T-helper 1 cell (primary cell): ENCODE measurements at places on chromosomes 2 and 18.

DNA sequence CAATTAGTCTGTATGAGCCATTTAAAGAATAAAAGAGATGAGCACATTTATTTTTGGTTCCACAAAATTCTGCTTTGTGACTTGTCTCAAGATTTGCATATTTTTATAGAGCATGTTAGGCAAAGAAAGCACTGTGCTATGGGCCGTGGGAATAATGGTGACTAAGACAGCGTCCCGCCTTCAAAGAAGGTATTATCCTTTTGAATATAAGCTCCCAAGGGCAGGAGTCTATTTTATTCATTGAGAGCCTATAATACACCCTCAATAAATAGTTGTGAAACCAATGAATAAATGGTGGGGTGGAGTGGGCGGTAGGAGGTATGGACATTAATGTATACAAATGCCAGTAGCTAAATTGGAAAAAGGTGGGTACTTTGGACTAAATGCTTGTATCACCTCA is 20.5 kb upstream of the TCF4 start:
- DNase-seq: no peak

DNA sequence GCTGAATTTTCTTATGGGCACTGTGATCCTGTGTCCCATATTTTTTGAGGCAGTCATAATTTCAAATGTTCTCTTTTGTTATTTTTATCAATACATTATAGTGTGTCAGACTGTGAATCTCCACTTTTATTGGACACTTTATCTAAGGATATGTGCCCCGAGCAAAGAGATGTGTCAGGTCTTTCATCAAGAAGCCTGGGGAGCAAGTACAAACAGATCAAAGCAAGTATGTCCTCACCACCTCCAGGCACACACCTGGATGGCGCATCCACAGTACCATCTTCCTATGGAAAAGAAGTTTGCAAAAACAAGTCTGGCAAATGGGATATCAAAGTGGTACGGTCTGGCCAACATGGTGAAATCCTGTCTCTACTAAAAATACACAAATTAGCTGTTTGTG is 81.0 kb upstream of the ZNF236 start:
- DNase-seq: no peak

DNA sequence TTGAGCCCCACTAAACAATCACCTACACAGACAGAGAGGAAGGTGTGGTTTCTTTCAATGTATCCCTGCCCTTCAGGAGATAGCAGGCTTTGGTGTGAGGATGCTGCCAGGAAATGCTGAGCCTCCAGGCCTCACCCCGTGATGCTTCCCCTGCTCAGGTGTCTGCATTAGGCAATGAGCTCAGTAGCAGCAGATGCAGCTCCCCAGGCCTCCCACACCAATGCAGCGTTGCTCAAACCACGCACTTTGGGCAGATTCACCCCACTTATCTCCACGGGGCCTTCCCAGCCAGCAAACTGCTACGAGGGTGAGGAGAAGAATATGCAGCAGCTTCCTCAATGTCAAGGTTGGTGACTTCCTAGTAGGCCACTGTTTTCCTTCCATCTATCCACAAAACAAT is 229.3 kb upstream of the PXDN start:
- no peak for DNase-seq

DNA sequence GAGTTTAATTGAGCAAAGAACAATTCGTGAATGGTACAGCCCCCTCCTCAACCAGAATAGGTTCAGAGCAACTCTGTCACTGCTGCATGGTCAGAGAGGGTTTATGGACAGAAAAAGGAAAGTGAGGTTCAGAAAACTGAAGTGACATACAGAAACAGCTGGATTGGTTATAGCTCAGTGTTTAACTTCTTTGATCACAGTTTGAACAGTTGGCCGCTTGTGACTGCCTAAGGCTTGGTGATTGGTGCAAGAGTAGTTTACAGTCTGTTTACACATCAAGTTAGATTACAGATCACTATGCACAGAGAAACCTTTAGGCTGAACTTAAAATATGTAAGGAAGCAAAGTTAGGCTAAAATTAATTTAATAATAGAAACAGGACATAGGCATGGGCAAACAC is 459.2 kb downstream of the KCNJ3 start:
- DNase-seq: no peak

DNA sequence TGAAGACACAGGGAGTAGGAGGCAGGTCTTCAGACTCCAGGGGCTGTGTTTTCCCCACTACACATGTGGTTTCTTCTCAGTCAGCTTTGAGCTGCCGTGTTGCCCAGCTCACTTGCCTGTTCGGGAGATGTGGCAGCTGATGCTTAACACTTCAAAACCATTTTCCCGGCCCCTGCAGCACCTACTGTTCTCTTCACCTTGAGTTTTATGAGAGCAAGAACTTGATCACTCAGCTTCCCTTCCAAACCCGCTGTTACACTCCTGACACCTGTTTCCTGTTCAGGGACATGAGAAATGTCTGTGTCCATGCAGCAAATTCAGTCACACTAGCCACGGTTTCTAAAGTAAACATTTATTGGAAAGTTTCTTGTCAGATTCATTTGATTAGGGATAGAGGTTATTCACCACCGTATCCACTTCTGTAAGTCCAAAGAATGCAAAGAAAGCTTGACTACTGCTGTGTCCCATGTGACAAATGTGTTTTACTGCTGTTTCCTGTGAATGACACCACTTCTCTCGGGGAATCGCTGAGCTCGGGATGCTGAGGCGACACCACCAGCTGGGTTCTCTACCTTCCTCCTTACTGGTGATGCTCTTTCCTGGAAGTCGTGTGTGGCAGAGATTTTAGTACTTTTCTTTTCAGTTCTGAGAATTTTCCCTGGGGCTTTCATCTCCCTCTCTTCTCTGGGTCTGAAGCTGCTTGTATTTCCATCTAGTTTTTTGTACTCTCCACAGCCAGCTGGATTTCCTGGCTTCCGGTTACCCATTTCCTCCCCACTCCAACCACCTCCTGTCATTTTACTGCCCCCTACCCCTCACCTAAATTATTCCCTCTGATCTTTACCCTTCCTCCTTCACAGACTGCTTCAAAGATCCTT is 91.7 kb downstream of the KLF7 start:
- DNase-seq: no peak

DNA sequence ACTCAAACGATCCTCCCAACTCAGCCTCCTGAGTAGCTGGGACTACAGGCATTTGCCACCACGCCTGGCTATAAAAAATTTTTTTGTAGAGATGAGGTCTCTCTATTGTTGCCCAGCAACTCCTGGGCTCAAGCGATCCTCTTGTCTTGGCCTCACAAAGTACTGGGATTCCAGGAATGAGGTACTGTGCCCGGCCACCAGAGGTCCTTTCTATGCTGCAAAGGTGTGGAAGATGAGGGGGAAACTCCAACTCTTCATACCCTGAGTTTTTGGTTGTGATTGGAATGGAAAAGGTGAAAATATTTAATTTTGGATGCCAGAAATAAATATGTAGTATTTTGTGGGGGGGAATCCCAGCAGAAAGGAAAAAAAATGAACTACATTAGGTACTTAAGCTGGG is 36.0 kb downstream of the MRPL33 start:
- no peak for DNase-seq

DNA sequence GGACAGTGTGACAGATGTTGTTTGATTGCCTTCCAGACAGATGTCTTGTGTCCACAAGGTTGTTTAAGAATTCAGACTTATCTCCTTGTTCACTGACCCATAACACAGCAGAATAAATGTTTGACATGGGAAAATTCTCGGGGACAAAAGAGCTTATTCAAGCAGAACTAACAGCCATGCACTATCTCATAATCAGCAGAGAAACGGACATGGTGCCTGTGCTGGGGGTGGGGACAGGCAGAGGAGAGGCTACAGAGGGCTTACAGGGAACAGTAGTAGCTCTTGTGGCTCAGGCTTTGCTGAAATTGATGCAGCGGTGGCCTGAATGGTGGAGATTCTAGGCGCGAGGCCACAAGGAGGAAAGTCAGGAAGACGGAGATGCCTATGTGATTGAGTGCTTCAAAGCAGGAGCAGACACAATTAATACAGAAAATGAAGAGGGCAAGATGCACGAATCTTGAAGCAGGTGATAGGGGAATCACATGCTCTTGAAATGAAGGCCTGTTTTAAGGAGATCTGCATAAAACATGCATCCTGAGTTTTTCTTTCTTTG is 62.0 kb upstream of the CAB39 start:
- no peak for DNase-seq

GRCh38 chr2:145026456-145027455 is 506.8 kb upstream of the ZEB2 start:
- no peak for DNase-seq

DNA sequence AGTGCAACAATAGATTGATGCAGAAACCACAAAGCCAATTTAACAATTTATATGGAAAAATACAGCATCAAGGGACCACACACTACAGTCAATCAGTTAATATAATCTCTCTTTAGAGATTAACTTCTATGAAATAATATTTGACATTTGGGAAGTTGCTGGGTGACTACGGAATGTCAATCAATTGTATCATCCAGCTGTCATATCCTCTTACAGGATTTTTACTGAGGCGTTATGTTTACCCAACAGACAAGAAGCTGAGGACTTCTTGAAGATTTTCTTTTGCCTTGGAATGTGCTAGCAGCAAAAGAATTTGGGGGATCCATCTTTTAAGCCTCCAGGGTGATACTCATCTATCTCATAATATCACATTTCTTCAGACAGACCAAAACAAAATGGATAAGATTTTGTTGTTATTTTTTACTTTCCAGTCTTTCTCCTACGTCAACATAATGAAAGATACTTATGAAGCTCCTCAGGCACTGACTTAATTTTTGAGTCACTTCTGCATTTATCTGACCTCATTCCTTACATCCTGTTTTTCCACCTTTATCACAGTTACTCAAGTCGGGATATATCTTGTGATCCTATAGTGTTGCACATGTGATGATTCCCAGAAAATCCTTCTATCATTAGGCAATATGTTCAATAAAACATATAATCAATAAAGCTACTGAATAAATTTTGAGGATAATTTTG is 227.2 kb upstream of the SPHKAP start:
- no peak for DNase-seq

GRCh38 chr2:1697601-1698000 is 46.7 kb downstream of the PXDN start:
- no peak for DNase-seq

- DNase-seq: peak; percentile 58
Measured at GRCh38 chr2:195498176-195498575, 158.8 kb upstream of the SLC39A10 start.

GRCh38 chr2:238247002-238247822 is 7.4 kb upstream of the HES6 start:
- DNase-seq: no peak

DNA sequence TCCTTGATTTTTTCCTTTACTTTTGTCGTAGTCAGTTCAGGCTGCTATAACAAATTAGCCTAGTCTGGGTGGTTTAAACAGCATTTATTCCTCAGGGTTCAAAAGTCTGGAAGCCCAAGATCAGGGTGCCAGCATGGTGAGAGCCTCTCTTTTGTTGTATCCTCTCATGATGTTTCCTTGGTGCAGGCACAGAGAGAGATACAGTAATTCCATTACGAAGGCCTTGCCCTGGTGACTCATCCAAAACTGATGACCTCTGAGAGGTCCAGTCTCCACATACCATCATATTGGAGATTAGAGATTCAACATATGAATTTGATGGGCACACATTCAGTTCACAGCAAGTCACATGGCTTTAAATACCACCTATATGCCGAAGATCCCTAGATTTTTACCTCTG is 253.8 kb downstream of the CYRIA start:
- DNase-seq: no peak

DNA sequence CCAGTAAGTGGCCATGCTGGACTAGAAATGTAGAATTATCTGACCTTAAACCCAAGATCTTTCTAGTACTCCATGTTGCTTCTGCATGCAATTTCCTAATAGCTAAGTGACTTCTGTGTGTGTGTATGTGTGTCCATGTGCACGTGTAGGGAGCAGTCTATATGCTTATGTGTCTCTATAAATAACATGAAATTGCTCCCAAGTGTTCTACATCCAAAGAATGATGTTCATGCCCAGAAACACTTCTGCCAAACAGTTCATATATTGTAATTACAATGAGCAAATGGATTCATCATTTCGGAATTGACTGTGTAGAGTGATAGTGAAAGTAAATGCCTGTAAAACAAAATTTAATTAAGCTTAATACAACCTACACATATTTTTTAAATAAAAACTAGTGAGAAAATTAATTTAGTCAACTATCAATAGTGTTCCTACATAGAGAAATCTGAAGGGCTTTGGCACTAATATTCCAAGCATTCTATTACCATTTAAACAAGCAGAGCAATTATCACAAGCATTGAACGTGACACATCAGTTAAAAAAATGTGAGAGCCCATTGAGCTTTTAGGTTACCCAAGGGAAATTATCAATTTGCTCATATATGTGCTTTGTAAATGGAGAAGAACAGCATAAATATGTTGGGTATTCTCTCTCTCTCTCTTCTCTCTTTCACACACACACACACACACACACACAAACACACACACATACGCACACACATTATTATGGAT is 1067.4 kb downstream of the CNTNAP5 start:
- DNase-seq: no peak

DNA sequence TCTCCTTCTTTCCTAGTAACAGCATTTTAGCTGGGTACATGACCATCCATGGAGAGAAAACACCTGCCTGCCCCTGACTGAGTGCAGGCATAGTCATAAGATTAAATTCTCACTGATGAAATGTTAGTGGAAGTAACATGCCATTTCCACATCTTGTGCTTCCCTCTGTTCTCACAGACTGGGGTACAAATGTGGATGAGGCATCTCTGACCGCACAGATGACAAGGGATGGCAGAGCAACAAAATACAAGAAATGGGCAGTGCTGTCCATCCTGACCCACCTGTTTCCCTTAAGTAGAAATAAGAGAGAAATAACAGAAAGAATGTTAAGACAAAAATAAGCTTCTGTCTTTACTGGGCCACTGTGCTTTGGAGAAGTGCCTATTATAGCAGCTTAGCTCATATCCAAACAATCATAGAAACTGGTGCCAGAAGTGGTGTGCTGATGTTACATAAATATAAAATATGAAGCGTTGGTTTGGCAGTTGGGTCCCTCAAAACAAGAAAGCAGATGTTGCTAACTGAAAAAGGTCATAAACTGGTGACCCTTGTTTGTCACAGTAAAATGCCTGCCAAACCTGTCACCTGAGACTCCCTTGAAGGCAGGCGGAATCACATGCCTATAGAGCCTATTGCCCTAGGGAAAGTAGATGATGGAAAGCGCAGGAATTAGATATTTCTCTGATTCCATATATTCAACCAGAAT is 72.4 kb upstream of the CCDC150 start:
- DNase-seq: no peak

DNA sequence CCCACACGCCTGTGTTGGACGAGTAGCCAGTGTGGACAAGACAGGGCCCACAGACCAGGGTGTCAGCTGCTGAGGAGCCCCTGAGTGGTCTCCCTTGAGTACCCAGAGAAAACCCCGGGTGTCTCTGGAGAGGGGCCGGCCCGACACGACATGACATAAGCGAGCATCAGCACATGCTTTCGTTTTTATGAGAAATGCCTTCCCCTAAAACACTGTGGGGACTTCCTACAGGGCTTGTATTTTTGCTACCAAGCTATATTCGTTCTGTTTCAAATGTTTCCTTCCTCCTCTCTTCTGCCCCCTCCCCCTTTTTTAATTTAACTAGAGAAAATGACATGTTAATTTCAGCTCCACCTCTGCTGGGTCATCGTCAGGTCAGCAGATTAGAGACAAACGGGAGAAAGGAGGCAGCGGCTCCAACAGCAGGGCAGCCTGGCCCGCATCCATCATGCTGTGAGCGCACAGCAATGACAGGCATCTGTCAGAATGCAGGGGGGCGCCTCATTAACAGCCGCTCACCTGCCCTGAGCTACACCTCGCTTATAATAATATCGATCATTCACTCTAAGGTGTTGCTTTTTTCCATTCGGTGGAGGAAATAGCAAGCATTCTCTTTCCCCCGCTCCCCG is 286.2 kb downstream of the ZNF516 start:
- no peak for DNase-seq
